NCI-H187 (cell line): ENCODE measurements at places on chromosomes 16 and 17.

DNA sequence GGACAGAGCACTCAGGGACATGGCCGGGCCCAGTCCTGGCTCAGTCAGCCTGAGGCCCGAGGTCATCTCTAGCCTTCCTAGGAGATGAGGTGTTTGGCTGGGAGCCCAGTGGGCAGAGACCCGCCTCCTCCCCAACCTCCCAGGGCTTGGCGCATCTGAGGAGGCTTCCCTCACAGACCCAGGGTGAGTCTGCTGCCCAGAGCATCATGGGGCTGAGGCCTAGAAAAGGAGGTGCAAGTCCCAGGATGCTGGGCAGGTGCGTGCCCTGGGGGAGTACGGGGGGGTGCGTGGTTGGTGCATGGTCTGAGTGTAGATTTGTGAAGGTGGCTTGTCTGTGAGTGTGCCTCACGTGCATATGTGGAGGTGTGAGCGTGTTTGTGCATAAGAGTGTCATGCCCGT, 4.7 kb downstream of the PDE6G start:
- no peak for DNase-seq

- DNase-seq, result no peak
Observed at GRCh38 chr17:12178644-12179330, 158.1 kb downstream of the MAP2K4 start.

DNA sequence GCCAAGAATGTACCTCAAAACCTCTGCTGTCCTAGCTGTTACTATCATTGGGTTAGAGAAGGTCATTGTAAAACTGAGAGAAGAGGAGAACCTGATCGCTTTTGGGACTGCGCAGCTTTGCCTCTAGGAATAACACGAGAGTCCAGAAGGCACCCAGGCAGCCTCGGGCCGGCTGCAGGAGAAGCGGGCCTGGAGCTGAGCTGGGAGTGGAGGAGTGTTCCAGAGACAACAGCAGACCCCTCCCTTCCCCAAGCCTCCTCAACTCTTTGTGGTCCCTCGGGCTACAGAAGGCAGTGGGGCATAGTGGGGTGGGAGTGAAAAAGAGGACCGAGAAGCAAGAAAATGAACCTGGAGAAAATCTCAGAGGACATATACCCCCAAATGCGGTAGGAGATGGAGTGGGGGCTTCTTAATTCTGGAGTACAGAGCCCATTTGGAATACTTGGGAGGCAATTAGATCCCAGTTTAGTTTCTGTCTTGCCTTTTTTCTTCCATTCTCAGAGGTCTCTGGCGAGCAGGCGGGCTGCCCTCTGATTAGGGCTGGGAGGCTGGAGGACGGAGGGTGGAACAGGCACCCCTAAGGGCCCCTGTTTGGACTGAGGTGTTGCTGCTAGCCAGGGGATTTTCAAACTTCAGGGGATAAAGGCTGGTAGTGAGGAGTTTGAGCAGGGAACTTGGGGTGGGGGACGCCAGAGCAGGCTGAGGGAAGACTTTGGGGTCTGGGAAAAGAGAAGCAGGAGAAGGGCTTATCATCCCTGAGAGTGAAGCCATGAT, 13.3 kb upstream of the HOXB2 start:
- DNase-seq, result no peak

DNA sequence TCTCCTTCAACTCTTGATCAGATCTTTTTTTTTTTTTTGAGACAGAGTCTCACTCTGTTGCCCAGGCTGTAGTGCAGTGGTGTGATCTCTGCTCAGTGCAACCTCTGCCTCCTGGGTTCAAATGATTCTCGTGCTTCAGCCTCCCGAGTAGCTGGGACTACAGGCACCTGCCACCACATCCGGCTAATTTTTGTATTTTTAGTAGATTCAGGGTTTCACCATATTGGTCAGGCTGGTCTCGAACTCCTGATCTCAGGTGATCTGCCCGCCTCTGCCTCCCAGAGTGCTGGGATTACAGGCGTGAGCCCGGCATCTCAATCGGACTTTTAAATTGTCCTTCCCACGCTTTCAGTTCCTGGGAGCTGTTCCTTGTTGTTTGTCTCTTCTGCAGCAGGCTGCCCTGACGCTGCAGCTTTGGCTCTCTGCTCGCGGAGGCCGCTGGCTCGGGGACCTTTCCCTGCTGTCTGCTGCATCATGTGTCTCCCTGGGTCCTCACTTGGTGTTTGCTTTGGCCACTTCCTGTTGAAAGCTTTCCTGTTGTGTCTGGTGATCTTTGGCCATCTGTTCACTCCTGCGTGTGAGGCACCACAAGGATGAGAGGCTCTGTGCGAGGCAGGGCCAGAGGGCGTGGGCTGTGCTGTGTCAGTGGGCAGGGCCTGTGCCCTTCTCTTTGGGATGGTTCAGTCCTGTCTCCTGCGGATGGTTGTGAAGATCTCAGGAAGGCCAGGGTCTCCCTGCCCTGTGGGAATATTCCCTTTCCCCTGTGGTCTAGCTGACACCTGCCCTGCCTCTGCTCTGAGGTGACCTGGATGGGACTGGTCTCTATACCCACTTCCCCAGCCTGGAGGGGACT, 18.4 kb upstream of the CAPN15 start:
- no peak for DNase-seq

GRCh38 chr17:28944862-28945741, 6.2 kb downstream of the PHF12 start:
- no peak for DNase-seq

- no peak for DNase-seq
Observed at GRCh38 chr17:1100382-1100781, 79.4 kb downstream of the ABR start.

GRCh38 chr17:34519282-34519681, 60.1 kb upstream of the TMEM132E start:
- DNase-seq, result no peak

GRCh38 chr17:80212109-80212508, 8.0 kb downstream of the SGSH start:
- DNase-seq, result no peak

GRCh38 chr16:85983606-85984230, 84.8 kb downstream of the IRF8 start:
- no peak for DNase-seq

DNA sequence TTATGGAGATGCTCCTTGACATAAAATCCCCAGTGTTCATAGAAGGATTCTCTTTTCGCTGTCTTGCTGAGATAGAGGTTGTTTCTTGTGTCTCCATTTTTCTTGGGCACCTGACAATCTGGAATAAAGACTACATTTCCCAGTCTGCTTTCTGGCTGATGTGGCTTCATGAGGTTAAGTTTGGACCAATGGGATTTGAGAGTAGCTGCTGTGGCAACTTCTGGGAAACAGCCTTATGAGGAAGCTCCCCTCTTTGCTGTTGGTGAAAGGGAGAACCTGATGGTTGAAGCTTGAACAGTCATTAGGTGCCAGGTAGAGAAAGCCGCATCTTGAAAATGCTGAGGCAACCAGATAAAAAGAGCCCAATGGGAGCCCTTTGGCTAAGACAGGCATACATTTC, 24.4 kb downstream of the HS3ST4 start:
- DNase-seq, result no peak

DNA sequence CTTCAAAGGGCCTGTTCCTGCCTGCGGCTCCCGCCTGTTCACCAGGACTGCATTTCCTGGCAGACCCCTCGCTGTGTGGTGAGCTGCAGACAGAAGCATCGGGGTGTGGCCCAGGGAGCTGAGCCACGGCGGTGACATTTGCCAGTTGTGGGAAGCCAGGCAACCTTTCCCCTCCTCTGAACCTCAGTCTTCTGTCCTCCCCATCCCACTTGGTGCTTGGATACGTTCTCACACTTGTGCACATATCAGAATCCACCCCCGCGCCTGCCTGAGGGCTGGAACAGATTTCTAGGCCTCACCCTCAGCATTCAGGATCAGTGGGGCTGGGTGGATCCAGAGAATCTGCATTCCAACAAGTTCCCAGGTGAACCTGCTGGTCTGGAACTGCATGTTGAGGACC, 63.5 kb downstream of the CRISPLD2 start:
- no peak for DNase-seq

DNA sequence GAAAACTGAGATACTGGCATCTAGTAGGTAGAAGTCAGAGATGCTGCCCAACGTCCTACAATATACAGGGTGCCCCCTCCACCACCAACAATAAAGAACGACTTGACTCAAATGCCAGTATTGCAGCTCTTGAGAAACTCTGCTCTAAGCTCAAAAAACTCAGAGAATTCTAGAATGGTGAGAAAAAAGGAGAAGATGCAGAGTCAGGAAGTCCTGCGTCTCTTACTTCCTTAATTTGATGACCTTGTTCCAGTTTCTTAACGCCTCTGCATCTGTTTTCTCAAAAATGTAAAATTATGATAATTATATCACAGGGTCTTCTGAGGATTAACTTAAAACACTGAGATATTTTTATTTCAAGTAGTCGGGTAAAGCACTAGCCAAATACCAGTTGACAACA, 1.7 kb upstream of the HSBP1 start:
- DNase-seq, result no peak

DNA sequence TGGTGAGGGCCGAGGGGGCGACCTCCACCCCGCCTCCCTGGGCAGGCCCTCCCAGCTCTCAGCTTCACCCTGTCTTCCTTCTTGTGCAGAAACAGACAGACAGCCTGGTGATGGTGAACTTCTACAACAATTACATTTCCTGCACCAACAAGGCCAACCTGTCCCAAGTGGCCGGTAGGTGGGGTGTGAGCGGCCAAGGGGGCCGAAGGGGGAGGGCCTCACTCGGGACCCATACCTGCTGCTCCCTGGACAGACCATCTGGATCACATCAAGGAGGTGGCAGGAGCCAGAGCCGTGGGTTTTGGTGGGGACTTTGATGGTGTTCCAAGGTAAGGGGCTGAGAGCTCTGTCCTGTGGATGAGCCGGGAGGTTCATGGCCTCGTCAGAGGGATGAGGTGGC, 20.1 kb downstream of the CHMP1A start:
- no peak for DNase-seq

GRCh38 chr17:73315471-73315870, 3.7 kb upstream of the CDC42EP4 start:
- DNase-seq, result no peak

- no peak for DNase-seq
Observed at GRCh38 chr17:28715217-28715616, 2.5 kb downstream of the RAB34 start.

DNA sequence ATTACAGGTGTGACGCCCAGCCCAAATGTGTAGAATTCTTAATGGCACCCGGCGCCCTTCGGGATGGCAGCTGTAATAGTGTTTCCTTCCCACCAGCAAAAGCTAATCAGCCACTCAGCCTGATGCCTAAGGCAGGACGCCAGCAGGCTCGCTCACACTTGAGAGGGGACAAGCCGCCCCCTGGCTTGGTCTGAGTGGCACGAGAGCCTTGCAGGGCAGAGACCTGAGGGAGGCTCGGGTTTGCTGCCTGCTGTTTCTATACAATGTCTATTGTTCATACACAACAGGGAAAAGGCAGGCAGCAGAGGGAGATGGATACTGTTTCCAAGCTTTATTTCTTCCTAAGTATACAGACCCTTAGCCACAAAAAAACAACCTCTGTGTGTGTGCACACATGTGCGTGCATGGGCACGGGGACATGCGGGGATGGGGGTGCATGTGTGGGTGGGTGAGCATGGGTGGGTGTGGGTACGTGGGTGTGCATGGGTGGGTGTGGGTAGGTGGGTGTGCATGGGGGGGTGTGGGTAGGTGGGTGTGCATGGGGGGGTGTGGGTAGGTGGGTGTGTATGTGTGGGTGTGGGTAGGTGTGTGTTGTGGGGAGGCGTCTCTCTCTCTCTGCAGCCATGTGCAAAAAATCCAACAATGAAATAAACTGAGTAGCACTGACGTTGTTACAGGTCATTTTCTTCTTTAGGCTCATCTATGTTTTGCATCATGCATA, 10.0 kb downstream of the SLC38A8 start:
- no peak for DNase-seq

DNA sequence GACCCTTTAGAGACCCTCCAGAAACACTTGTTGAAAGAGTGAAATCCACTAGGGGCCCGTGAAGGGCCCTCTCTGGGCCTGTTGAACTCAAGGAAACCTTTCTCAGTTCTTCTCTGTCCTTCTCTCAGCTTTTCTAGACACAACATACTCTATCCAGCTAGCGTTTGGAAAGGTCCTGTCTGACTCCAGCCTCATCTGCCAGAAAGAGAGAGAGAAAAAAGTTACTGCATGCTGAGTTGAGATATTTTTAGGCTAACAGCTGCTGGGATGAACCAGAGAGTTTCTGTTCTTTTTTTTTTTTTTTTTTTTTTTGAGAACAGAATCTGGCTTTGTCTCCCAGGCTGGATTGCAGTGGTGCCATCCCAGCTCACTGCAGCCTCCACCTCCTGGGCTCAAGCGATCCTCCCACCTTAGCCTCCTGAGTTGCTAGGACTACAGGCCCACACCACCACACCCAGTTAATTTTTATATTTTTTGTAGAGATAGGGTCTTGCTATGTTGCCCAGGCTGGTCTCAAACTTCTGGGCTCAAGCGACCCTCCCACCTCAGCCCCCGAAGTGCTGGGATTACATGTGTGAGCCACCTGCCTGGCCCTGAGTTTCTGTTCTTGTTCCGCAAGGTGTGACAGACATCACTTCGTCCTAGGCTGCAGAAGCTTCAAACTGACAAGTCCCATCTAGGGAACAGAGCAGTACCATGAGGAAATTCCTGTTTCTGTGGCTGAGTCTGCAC, 14.9 kb upstream of the TEX2 start:
- DNase-seq, result no peak

DNA sequence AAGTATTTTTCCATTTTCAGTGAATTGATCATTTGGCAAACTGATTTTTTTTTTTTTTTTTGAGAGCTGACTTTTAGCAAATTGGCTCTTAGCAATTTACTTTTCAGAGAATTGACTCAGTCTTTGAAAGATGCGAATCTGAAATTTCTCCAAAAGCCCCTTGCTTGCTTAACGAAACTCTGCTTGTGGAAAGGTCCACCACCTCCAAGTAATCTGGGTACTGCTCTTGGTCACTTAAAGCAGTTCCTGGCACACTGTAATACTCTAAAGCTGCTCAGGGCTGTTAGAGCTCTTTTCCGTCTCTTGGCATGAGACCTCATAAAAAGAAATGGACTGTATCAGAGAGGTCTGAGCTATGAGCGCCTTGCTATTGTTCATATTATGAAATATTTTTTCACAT, 2.9 kb downstream of the GSDMB start:
- DNase-seq, result peak; percentile 13

GRCh38 chr17:5509482-5509881, 23.1 kb downstream of the MIS12 start:
- no peak for DNase-seq

- no peak for DNase-seq
Observed at GRCh38 chr16:84464116-84464515, 40.3 kb downstream of the MEAK7 start.

DNA sequence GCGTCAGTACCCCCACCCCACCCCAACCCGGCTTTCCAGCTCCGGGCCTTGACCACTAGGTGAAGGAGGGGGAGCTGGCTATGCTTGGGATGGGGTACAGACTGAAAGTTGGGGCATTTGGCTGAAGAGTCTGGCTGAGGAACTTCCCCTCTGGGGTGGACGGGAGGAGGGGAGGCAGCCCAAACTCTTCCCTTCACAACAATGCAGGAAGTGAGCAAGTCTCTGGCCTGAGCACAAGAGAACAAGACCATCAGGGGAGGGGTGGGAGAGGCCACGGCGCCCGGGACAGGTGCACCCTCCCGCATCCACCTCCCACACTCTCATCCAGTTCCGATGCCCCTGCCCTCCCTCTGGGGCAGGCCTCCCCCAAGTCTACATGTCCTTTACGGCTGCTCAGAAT, 5.6 kb downstream of the USH1G start:
- DNase-seq, result no peak
